ENCODE measurements at places on chromosomes 1 and 21. TPM values are rescaled to one million over a fixed set of nuclear protein-coding genes. Genes with fewer than 3 reads are reported as not detected.

- peak; percentile 34 for DNase-seq
Measured at GRCh38 chr1:53617851-53618499, 121.0 kb downstream of the GLIS1 start.

- peak; percentile 81 for DNase-seq
Measured at GRCh38 chr1:10796029-10796944, at the start of gene CASZ1. Gene CASZ1 (minus strand): TSS chr1:10796646. CDS start chr1:10693889, 102,757 bp downstream.

DNA sequence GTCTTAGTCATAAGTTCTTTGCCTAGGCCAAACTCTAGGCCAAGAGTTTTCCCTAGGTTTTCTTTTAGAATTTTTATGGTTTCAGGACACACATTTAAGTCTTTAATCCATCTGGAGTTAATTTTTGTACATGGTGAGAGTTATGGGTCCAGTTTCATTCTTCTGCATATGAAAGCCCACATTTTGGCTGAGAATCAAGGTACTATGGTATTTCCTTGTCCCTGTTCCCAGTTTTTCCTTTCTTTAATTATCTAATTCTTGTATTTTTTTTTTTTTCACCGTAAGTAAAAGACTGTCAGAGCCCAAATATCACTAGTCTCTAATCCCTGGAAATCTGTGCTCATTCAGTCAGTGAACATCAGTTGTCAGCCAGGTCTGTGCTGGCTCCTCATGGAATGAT is 105.4 kb downstream of the MAP3K21 start:
- no peak for DNase-seq

GRCh38 chr1:200179126-200179780 is 151.7 kb downstream of the NR5A2 start:
- no peak for DNase-seq

DNA sequence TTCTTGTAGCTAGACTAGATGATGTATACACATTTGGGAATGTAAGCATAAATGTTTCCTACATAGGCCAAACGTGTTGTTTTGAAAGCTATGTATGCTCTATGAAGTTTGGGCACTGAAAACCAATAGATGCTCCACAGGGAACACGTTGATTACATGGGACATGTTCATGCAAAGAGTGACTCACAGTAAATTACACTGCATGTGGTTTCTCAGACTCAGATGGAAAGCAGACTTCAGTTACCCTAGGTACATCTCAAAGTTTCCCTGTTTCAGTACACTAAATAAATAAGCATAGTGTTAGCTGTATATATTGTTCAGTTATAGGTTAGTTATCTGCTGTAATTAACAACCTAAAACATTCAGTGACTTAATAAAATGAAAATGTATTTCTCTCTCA is 301.9 kb upstream of the RUNX1 start:
- no peak for DNase-seq

DNA sequence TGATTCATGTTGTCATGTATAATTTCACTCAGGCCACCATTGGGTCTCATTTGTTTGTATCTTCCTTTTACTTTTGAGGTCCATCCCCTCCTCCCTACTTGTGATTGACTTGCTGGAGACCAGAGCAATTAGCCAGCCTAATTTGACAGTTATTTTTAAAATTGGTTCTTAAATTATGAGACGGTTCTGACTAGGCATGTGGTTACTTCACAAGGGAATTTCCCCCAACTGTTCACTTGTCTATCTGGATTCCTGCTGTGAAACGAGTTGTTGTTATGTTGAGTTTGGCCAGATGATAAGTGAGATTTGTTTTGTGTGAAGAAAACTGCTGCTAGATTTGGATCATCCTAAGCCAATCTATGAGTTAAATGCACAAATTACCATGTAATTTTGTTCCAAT is 359.1 kb downstream of the BARHL2 start:
- DNase-seq = no peak

LCE3E gene
- not detected for total RNA-seq

NBPF4 gene
- total RNA-seq = 0.18 TPM

- DNase-seq = no peak
Measured at GRCh38 chr1:46520063-46520911, 30.7 kb downstream of the DMBX1 start.

CAP1 gene
- 359 TPM for total RNA-seq

DNA sequence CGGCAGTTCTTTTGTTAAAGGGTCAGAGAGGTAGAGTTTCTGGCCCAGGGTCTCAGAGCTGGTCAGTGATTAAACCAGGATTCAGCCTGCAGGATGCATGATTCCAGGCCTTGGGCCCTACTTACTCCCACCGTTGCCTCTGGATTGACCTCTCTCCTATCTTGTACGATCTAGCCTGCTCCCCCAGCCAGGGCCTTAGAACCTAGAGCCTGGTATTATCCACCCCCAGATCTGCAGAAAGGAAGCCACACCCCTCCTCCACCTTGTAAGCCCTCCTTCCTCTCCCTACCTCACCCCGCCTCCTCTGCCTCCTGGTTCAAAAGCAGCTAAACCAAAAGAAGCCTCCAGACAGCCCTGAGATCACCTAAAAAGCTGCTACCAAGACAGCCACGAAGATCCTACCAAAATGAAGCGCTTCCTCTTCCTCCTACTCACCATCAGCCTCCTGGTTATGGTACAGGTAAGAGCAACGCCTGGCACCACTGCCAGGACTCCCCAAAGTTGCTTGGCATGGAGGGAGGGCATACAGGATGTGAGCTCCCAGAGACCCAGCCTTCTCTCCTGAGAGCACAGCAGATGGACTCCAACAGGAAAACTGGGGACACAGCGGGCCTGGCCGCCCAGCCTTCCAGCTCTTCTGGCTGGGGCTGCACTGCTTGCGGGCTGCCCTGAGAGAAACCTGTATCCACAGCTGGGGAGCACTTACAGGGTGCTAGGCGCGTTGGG is at the start of gene CD52:
CD52 (plus strand) TSS at position 347 of the 726 bp plus-strand sequence; CDS start at position 407, 60 bp downstream.
- no peak for DNase-seq

GRCh38 chr1:166944186-166944967 is 31.0 kb downstream of the ILDR2 start:
- DNase-seq = no peak

GRCh38 chr1:241592273-241592958 is 47.8 kb downstream of the CHML start:
- DNase-seq = no peak

All from sciatic nerve (tissue), 2 donors.